ENCODE measurements at places on chromosomes 2 and 18.

- no peak for DNase-seq
Measured at GRCh38 chr18:52869349-52869923, 529.4 kb downstream of the DCC start.

DNA sequence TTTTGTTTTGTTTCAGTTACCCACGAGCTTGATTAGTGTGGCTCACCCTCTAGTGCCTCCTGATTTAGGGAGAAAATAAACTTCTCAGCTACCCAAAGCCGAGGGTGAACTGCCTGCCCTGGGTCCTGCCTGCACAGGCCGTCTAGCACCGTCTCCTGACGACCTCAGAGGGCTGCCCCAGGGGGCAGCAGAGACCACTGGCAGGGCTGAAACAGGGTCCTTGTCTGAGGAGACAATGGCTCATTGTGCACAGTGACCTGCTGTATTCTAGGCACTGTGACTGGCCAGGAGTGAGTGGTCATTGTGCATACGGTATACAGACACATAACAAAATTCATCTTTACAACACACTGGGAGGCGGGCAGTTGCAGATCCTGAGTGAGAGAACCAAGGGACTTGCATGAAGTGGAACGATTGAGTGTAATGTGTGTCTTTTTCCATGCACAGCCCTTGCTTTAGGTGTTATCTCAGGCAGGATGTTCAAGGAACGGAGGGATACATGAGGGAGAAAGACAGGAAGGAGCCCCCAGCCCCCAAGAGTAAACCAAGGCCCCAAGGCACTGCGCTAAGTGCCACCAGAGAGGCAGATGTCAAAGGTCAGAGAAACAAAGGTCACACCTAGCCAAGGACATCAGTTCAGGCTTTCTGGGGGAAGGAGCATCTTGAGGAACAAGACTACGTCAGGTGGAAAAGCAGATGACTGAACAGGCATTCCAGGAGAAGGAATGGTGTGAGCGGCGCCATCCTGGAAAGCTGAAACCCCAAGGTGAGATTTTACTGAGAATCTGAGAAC is 421.3 kb downstream of the LPIN1 start:
- DNase-seq = peak; percentile 31

GRCh38 chr2:100819370-100820272 is at the start of gene NPAS2:
TSS of gene NPAS2 (plus strand) at chr2:100820139. CDS start at chr2:100904755, 84,616 bp downstream.
- DNase-seq = peak; percentile 46

DNA sequence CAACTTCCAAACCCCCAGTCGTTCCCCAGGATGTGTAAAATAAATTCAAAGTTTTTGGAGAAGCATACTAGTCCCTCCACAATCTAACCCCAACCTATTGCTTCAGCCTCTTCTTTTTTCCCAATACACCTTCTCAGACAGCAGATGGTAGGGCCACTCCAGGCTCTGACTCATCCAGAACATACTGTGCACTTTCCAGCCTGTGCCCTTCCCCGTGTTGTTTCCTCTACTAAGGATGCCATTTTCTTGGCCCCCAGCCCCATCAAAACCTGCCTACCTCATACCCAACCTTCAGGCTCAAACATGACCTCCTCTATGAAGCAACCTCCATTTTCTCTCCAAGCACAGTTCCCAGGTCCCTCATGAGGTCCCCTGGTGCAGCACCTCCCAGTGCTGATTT is 669.3 kb downstream of the BCL11A start:
- DNase-seq = no peak

DNA sequence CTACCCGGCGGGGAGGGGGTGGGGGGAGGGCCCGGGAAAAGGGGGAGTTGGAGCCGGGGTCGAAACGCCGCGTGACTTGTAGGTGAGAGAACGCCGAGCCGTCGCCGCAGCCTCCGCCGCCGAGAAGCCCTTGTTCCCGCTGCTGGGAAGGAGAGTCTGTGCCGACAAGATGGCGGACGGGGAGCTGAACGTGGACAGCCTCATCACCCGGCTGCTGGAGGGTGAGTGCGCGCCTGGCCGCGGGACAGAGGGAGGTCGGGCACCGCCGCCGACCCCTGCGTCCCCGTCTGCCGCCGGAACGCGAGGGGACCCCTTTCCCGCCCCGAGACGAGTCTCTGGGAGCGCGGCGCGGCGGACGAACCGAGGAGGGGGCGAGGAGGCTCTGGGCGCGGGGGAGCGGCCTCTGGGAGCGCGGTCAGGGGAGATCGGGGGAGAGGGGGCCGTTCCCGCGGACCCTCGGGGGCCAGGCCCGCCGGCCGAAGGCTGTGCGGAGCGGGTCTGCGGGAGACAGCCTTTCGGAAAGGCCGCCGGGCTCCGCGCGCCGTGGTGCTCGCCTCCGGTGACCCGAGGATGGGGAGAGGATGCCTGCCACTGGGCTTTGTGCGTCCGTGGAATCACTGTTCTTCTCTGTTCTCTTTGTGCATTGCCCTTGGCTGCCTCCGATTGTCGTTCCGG is 463 bp downstream of the PPP1CB start:
- no peak for DNase-seq

GRCh38 chr2:69578198-69578540 is 65.4 kb downstream of the AAK1 start:
- DNase-seq = no peak

GRCh38 chr2:173989160-173989883 is 24.1 kb upstream of the SP3 start:
- no peak for DNase-seq

GRCh38 chr18:57062844-57063243 is 84.0 kb upstream of the BOD1L2 start:
- no peak for DNase-seq

GRCh38 chr2:84946204-84947009 is 24.6 kb upstream of the KCMF1 start:
- DNase-seq = no peak

GRCh38 chr2:105747254-105747894 is 2.7 kb downstream of the NCK2 start:
- no peak for DNase-seq

DNA sequence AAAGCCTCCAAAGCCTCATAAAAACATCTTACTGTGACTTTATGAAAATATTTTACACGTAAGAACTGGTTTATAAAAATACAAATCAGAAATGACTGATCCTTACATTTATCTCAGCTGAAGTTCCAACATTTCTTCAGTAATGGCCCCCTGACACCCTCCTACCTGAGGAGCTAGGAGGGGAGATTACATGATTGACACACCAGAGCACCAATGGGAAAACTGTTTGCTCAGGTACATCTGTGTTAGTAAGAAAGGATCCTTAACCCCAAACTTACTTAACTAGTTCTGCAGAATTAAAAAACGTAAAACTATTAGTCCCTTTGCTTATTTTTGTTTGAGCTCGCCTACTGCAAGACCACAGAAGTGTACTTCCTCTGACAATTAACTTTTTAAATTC is 27.0 kb downstream of the ENOSF1 start:
- DNase-seq = peak; percentile 52

GRCh38 chr2:60855989-60856669 is 25.2 kb upstream of the REL start:
- DNase-seq = no peak

DNA sequence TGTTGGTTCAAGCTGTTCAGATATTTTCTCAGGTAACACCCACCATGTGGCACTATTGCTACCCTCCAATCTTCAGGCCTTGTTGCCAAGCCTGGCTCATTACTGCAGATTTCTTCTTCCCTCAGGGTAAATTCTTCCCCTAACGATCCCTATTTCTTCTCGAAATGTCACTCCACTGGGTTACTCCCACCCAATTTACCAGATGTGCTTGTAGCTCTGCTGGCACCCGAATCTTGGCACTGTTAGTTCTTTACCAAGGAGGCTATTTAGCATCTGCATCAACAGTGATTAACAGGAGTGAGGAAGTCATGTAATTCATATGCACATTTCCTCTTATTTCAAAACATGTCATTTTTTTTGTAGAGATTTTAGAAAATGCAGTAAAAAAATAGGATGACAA is 217.1 kb upstream of the CYRIA start:
- no peak for DNase-seq

- no peak for DNase-seq
Measured at GRCh38 chr18:79062806-79063205, 6.4 kb upstream of the ATP9B start.

GRCh38 chr18:26653943-26654615 is 105.7 kb upstream of the KCTD1 start:
- DNase-seq = no peak

GRCh38 chr18:26549263-26550094 is 1.1 kb upstream of the KCTD1 start:
- peak; percentile 71 for DNase-seq

DNA sequence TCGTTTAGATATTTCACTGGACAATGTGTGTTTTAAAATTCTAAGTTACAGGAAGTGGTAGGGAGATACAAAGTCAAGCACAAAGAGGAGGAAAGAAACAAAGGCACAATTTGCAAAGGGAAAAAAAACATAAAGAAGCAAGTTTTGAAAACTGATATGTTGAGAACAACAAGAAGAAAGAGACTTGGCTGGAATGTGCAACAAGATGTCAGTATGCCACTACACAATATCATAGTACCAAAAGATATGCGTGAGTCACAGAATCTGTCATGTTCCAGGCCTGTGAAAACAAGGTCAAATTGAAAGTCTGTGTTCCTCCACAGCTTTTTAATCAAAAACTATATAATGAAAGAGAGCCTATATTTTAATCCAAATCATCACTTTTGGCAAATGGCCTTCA is 12.0 kb downstream of the EXOC6B start:
- DNase-seq = no peak

- peak; percentile 51 for DNase-seq
Measured at GRCh38 chr2:129903586-129904425, 75.7 kb upstream of the RAB6C start.

GRCh38 chr2:69386360-69386759 is 667 bp downstream of the GFPT1 start:
- DNase-seq = no peak

DNA sequence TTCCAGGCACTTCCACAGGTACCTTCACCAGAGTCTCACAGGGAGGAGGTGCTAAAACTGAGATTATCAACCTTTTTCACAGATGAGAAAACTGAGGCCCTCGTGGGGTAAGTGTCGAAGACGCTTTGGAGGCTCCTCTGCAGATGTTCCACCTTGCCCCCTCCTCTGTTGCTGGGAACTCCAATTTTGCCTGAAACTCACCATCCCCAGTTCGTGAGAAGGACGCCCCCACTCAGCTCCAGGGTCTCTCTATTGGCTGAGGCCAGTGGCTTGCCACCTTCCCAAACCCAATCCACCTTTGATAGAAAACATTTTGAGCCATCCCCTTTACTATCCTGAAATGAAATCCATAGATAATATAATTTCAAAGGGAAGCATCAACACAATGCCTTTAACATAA is 109.1 kb downstream of the CYP26B1 start:
- DNase-seq = no peak

DNA sequence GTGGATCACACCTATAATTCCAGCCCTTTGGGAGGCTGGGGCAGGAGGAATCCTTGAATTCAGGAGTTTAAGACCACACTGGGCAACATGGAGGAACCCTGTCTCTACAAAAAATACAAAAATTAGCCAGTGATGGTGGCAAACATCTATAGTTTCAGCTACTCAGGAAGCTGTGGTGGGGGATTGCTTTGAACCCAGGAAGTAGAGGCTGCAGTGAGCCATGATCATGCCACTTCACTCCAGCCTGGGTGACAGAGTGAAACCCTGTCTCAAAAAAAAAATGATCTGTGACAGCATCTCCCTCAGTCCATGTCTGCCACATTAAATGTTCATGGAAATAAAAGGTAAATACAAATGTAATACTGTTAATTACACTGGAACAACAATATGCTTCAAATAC is 121.4 kb upstream of the COL5A2 start:
- no peak for DNase-seq

- DNase-seq = no peak
Measured at GRCh38 chr18:40882468-40882867, 1072.6 kb upstream of the PIK3C3 start.

- no peak for DNase-seq
Measured at GRCh38 chr2:30351116-30351515, 95.9 kb upstream of the LCLAT1 start.

GRCh38 chr18:21047126-21047525 is 64.5 kb downstream of the ROCK1 start:
- no peak for DNase-seq

GRCh38 chr2:206968134-206969086 is 29.1 kb downstream of the CPO start:
- no peak for DNase-seq

GRCh38 chr18:11955239-11956029 is 25.9 kb upstream of the IMPA2 start:
- DNase-seq = peak; percentile 51

DNA sequence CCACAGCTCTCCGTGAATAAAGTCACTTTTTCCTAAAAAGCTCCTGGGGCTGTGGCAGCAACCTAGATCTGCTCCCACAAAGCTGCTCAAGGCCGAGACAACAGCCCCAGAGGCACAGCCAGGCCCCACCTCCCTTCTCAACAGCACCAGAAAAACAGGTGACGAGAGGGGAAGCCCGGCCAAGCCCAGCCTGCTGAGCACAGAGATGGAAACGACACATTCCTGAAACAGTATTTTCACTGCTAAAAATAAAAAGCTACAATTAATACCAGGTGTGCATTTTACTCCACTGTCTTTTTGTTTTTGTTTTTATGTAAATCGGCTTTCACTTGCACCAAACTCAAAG is 199.3 kb downstream of the HDAC4 start:
- no peak for DNase-seq

- DNase-seq = peak; percentile 56
Measured at GRCh38 chr2:218398437-218399390, 954 bp upstream of the CTDSP1 start.

DNA sequence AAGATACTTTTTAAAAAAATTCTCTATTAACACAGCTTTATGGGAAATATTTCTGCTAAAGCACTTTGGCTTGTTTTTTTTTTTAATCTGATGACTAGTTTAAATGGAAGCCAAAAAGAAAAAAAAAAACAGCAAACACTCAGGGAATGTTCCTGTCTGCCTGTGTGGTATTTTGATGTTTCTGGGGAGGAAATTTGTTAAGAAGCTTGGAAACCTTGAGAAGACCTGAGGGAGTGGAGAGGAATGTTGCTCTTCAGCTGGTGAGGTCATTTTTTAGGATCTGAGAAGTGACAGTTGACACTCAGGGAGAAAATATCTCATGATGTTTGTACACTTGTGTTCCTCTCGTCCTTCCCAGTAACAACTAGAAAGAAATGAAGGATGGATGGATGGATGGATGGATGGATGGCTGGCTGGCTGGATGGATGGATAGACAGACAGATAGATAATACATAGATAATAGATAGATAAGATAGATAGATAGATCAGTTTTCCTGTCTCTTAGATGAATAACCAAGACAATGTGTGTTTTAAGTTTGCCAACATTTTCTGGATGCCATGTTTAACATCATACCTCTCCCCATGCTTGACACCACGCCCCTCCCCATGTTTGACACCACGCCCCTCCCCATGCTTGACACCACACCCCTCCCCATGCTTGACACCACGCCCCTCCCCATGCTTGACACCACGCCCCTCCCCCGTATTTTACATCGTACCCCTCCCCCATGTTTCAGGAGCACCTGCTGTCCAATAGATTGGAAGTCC is 84.8 kb downstream of the CTIF start:
- DNase-seq = no peak

GRCh38 chr2:209556354-209556961 is 132.6 kb downstream of the MAP2 start:
- DNase-seq = peak; percentile 47

GRCh38 chr2:216339456-216340279 is 32.6 kb downstream of the MARCHF4 start:
- peak; percentile 96 for DNase-seq
